ENCODE measurements at places on chromosomes 2 and 18.

DNA sequence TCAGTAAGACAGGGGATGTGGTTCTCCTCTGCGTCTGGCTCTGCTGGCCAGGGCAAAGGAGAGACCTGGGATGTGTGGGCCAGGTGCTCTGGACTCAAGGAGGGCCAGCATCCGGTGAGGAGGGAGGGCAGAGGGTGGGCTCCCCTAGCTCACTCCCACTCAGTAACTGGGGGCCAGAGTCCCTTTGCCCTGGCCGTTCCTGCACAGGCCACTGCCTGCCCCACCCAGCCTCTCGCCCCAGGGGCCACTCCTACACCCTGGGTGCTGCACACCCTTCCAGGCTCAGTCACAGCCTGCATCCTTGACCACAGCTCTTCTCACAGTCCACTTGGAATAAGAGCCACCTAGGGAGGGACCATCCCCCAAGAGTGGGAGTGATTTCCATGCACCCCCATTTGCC, 41.0 kb downstream of the SNED1 start:
- no peak for DNase-seq

- peak; percentile 44 for DNase-seq
Measured at GRCh38 chr18:48563027-48563426, 24.2 kb downstream of the CTIF start.

GRCh38 chr18:24628326-24628725, 167.9 kb downstream of the HRH4 start:
- DNase-seq, result no peak

DNA sequence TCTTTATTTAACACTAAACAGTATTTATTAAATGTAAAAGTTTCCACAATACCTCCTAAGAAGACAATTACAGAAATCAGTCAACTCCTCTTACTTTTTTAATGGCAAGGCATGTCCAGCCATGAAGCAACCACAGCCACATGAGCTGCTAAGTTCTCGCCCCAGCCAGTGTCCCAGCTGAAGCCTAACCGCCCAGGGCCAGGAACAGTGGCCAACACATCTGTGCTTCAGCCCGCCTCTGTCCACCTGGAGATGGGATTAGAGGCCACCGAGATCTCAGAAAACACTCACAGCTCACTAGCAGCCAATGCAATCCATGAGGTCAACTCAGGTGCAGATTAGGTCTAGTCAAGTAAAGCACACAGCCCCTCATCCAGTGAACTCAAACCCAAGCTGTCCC, 40.2 kb downstream of the PID1 start:
- no peak for DNase-seq

DNA sequence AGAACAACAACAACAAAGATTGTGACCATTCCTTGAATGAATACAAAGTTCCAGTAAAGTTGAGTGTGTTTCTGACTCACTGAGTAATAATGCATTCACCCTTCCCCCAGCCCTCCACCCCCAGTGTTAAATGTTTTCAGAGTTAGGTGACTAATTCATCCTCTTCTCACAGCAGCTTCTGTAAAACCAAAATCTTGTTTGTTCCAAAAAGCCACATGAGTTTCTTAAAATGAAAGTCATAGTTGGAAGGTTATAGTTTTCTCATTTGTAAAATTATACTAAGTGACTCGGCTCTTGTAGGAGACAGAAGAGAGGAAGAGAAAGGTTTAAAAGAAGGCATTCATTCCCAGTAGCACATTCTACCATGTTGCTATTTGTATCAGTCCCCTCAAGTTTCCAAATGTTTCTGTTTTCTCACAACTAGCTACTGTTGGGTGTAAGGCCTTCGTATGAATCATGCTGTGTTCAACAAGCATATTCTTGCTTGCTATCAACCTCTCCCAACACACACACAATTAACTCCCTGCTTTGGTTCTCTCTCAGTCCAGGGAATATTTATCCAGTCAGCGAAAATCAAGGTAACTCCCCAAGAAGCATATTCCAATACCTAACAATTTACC, 75.3 kb downstream of the MBD2 start:
- DNase-seq, result peak; percentile 91

GRCh38 chr2:203692031-203692710, 14.3 kb upstream of the CD28 start:
- DNase-seq, result no peak

DNA sequence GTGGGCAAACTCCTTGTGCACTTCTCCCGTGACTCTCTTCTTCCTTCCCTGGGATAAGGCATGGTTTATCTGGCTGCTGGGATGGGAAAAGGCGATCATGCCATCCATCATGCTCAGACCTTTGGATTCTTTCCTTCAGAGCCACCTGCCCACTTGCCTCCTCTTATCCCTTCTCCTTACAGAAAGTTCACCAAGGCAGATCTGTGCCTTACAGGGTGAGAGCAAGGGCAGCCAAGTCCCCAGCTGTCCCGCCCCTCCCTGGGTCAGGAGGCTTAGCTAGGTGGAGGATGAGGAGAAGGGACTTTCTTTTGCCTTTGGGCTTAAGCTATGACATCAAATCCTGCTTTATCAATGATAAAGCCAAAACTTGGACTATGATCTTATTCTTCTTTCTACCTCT, 47.6 kb downstream of the KCNE4 start:
- DNase-seq, result no peak

- DNase-seq, result peak; percentile 45
Measured at GRCh38 chr2:31523871-31524492, 56.8 kb downstream of the SRD5A2 start.

DNA sequence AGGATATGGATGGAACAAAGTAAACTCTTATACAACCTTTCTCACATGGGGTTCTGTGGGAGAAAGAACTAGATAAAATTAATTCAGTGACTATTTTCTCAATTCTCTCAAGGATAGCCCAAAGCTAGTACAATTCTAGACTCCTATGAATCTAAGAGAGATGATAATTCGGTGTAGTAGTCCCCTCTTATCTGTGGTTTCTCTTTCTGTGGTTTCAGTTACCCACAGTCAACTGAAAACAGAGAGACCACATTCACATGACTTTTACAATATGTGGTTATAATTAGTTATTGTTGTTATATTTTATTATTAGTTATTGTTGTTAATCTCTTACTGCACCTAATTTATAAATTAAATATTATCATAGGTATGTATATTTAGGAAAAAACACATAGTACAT, 53.5 kb upstream of the C2orf15 start:
- no peak for DNase-seq

DNA sequence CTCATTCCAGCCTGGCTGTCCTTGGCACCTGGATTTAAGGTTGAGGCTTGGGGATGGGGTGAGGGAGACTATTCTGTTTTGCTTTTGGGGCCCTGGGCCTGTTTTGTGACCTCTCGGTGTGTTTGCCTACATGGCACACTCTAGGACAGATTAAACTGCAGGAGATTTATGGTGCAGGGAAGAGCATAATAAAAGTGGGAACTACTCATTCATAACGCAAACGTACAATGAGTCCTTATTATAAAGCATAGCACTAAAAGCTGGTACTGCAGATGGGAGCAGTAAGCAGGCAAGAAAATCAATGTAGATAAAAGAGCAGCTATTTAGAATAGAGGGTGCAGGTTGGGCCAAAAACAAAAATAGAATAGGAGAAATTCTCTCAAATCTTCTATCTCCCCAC, 238.4 kb downstream of the ACTR3 start:
- no peak for DNase-seq

GRCh38 chr2:1440581-1440980, 27.3 kb downstream of the TPO start:
- DNase-seq, result no peak

DNA sequence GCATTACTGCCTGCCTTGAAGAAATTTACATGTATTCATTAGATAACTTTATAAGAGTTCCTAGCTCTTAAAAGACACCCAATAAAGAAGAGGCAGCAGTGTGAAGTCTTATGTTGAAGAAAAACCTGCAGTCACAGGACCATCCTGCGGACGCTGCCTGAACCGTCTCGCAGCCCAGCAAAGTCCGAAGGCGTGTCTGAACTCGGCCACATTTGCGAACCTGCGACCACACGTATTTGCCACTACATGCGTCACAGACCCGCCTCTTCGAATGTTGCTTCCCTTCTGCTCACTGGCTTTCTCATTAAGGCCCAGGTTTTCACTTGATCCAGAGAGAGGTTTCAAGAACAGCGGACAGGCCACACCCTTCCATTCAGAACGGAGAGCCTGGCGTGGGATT, 41.2 kb downstream of the CNGA3 start:
- DNase-seq, result no peak

DNA sequence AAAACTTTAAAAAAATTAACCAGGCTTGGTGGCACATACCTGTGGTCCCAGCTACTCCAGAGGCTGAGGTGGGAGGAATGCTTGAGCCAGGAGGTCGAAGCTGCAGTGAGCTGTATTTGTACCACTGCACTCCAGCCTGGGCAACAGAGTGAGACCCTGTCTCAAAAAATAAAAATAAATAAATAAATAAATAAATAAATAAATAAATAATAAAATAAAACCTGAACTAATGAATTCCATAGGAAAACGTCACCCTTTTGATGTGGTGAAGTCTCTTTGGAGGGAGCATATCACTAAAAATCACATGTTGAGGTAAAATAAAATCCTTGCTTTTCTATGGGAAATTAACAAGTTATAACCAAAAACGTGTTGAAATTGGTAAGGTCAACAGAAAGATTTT, 29.6 kb upstream of the ITGAV start:
- no peak for DNase-seq

GRCh38 chr18:13684546-13684945, 41.8 kb downstream of the FAM210A start:
- no peak for DNase-seq

GRCh38 chr2:148553332-148553887, 91.1 kb upstream of the EPC2 start:
- DNase-seq, result no peak

DNA sequence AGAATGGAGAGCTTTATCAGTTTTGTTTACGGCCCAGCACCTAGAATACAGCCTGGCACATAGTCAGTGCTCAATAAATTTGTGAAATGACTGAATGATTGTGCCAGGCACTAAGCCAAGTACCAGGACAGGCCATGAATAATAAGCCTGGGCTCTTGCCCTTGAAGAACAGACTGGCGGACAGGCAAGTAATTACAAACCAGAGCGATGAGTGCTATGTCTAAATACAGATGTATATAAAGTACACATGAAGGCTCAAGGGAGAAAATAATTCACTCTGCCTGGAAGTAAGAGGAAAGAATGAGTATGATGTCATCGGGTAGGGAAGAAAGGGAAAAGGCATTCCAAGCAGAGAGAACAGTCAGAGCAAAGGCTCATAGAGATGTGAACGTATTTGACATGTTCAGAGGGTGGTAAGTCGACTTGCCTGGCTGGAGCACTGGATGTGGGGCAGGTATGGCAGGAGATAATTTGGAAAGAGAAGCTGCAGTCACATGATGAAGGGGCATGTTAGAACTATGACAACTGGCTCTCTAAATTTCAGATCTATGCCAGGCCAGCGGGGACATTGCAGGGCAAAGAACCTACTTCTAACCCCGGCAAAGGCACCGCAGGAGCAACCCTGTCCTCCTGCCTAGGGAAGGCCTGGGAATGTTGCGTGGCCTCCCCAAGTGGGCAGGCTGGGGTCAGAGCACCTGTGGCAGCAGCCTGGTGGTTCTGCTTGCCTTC, 119.1 kb upstream of the STPG4 start:
- DNase-seq, result no peak

GRCh38 chr18:62399781-62400308, 74.7 kb downstream of the TNFRSF11A start:
- no peak for DNase-seq

GRCh38 chr18:69935319-69936190, 12.1 kb downstream of the CD226 start:
- DNase-seq, result peak; percentile 6

DNA sequence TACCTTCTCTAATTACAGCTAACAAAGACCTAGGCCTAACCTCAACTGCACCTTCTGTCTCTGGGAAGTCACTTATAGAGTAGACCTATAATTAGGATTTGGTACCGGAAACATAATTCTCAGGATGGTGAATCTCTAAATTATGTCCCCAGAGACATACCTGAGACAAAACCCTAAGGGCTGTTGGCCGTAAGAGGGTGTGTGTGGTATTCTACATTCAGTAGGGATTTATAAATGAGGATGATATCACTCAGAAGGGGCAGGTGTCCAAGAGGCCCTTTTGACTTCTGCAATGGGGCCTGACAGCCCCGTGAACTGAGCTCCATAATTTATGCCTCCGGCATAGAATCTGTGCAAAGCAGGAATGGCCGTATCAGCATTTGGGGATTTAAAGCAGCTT, 13.5 kb upstream of the DARS1 start:
- DNase-seq, result no peak

DNA sequence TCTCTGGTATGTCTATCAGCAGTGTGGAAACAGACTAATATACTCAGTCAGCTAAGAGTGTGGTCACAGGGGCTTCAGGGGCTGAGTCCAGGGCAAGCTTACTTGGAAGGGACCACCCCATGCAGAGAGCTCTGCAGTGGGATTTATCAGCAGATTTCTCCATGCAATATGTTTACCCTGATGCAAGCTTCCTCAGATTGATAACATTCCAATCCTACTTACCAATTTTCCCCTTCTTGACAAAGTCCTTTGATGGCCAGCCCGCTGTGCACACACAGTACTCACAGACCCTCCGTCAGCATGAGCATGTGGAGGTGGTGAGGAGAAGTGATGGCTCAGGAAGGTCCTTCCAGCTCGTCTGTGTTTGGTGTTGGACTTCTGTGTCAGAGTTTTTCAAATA, 51.8 kb downstream of the SH3RF3 start:
- no peak for DNase-seq

GRCh38 chr2:15579641-15580040, 12.0 kb upstream of the DDX1 start:
- DNase-seq, result no peak

GRCh38 chr2:28365158-28365557, 27.5 kb upstream of the FOSL2 start:
- no peak for DNase-seq

DNA sequence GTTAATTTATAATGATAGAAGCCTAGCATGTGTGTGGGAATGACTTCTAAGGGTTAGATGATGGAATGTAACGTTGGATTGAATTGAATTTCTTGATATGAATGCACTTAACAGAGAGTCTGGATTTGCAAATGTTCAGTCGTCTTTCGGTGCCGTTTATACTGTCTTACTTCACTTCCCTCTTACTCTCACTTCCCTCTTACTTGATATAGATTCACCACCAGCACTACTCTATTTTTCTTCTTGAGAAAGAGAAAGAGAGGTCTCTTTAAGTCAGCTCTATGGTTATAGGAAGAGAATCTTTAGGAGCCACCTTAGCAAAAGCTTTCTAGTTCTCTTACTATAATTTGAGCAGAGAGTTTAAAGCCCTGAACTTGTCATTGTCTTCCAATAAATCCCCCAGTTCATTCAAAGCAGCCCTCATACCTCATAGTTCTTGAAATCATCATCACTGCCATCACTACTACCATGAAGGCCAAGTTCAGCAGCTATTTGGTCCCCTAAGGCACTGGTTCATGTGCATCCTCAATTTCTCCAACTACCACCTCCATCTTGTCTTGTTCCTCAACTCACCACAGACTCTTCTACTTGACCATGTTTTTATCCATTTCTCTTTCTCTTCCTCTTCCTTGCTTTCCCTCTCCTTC, 501.7 kb upstream of the TCF4 start:
- no peak for DNase-seq

DNA sequence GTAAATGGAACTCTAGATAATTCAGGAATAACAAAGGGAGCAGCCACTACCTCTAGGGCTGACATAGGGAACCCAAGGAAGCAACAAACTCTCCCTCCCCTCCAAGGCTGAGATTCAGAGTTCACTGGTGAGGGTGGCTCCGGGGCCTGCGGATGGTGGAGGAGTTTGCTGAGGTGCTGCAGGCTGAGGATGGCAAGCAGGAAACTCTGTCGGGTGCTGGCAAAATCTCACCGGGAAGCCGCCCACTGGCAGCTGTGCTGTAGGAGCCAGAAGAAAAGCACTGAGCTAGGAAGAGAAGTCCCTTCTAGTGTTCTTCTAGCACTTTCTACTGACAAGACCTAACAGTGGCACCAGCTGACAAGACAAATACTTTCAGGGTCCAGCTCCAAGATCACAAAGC, 12.5 kb upstream of the HAAO start:
- no peak for DNase-seq

Data from COLO829 (cell line).